Left cardiac atrium (tissue), 4 donors: ENCODE measurements at places on chromosomes 4 and X. TPM values are rescaled to one million over a fixed set of nuclear protein-coding genes. Genes with fewer than 3 reads are reported as not detected.

Gene MAGEB1
- not detected for total RNA-seq

Gene AMER1
- 3.8 TPM for total RNA-seq

Gene HTT
- 25.2 TPM for total RNA-seq

Gene KIAA1210
- total RNA-seq, result 0.03 TPM

Gene CTSO
- 10.0 TPM for total RNA-seq

Gene SMR3B
- not detected for total RNA-seq

Gene PPP4R3C
- not detected for total RNA-seq

Gene CTAG2
- total RNA-seq, result not detected

Gene LGI2
- total RNA-seq, result 5.3 TPM

Gene MAGEB2
- not detected for total RNA-seq

DNA sequence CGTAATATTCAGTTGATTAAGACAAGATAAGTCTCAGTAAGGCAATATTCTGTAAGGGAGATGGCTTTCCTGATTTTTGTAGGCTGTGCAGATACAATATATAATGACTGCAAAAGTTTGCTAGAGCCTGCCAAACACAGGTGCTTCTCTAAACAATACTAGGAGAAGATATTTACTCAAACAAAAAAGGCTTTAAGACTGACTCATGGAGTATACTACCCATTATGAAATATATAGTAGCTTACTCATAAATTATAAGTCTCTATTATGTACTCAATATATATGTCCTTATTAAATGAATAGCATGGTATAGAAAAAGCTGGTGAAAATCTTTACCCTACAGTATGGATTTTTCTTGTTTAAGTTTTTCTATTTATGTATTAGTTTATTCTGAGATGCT lies 93.2 kb upstream of the IL15 start:
- DNase-seq, result no peak

DNA sequence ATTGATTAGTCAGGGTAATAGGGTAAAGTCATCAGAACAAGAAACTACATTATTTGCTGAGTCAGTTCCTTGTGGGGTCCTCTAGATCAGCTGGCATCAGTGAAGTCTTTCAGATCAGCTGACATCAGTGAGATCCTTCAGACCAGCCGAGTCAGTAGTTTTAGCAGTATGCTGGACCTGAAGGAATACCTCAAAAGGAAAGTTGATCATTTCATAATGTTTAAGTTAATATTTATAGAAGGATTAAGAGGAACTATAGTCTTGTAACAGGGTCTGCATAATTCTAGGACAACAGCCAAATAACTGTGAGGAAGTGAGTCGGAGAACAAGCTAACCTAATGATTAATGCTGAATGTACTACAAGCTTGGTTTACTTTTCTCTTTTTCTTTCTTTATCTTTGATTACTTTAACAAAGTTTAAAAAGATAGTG lies 958 bp upstream of the UGT2B7 start:
- DNase-seq, result no peak

DNA sequence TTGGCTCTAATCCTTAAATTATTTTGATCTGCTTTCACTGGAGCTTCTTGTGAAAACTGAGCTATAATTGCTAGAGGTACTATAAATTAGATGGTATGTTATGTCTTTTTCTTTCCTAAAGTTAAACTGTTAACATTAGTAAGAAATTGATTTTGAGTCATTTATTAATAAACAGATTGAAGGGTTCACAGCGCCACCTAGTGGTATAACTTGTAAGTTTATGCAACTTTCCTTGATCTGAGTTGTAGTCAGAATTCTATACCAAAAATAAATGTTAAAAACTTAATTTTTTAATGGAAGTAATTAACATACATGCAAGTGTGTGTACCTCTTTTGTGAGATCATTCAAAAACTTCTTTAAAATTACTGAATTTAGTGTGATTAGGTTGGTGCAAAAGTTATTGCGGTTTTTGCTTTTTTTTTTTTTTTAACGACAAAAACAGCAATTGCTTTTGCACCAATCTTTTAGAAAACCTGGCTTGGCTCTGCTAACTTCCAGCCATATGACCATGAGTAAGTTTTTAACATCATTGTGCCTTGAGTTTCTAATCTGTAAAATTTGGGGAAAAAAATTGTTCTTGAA lies 151.5 kb downstream of the CENPC start:
- no peak for DNase-seq

DNA sequence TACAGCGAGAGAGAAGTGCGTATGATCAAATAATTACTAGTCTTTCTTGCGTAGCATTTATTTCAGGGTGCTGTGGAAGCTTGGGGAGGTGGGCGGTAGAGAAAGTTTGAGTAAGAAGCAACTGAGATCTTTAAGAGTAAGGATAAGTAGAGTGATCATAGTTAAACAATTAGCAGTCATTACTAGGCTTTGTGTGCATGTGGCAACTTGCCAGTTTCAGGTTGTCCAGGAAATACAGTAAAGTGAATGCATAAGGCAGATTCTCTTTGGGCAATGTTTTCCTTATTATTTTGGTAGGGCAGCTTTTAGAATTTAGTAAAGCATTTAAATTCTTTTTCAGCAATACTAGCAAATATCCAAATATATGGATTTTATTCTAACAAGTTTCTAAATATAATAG lies 57.0 kb downstream of the HPGDS start:
- no peak for DNase-seq

DNA sequence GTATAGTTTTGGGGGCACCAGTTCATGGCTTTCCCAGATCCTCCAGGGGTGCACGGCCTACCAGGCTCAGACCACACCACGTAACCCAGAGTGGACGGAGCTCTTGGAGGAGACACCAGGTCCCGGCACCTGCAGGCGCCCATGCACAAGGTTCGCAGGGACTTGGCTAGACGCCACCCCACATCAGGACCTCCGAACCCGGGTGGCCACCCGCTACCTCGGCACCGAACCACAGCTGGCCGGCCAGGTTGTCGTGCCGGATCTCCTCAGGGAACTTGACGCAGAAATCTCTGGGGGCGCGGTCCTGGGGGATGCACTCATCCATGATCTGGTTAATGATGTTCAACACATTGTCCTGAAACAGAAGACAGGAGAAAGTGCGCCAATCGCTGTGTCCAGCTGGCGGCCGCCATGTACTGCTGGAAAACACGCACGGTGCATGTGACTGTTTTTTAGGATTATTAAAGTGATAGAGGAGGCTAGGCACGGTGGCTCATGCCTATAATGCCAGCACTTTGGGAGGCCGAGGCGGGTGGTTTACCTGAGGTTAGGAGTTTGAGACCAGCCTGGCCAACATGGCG lies 77.1 kb downstream of the ZFYVE28 start:
- no peak for DNase-seq

- DNase-seq, result no peak
Observed at GRCh38 chrX:34227804-34228203, 95.7 kb upstream of the FAM47A start.

DNA sequence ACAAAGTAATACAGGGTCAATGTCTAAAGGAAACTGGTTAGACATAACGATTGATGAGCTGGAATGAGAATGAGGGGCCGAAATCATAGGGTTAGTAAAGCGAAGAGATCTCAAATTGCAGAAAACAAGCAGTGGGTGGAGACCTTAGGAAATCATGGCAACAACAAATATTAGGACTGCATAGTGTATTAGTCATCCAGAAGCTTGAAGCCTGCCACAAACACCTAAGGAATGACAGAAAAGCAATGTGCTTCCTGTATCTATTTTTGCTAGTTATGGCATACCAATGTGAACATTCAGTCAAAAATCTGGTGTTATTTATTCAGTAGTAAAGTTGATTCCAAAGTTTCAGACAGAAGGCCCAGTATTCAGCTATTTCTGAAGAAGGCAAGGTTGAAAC lies 410.9 kb upstream of the CT83 start:
- DNase-seq, result no peak

- DNase-seq, result no peak
Observed at GRCh38 chr4:138796761-138797160, 218.8 kb upstream of the NOCT start.

DNA sequence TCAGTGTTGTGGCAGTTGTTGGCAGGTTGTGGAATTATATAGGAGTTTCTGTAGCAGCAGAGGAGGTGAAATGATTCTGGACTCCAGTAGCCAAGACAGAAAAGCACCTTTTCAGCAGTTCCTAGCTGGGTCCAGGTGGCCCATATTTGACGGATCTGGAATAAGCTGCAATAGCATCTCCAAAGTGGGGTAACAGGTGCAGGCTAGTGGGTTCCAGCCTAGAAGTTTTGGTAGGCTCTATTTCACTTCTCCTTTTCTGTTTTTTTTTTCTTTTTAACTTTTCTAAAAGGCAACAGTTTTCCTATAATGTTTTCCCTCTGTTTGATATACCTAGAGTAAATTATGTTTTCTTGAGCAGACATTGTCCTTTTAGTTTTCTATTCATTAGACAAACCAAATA lies 392.5 kb downstream of the C4orf33 start:
- no peak for DNase-seq

DNA sequence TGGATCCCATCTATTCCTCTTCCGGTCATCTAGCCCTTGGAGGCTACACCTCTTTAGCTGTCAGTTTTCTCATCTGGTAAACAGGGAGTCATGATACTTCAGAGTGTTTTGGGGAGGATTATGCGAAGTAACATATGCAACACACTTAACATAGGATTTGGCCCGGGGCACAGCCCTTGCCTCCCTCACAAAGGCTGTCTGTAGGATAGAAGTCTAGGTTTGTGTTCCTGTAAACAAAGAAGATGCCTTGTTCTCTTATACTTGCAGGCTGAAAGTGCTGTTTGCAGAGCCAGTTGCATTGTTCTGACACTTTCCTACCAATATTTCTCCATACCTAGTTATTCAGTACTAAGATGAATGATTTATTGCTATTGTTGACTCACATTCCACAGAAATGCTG lies 2.2 kb upstream of the APELA start:
- no peak for DNase-seq

DNA sequence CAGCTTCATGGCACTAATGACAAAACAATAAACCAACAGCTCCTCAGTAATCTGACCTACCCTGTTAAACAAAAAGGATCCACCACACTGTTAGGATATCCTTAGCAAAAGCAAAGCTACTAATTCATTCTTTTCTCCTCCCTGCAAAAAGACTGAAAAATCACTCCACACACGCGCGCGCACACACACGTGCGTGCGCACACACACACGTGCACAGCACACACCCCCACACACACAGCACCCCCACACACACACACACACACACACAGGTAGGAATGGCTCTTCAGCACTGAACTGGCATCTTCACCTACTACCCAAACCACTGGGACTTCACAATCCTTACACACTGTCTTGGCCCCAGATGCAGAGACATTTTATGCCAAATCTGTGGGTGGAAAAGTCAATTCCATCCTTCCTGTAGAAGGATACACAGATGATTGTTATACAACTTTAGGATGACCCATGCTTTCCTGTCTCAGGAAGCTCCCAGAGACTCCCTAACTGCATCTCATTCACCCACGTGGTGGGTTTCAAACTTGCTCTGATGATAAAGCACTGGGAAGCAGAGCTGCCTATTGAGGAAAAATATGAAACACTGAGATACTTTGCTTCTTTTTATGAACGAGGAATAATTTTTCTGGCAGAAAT lies 102.5 kb downstream of the TSPAN5 start:
- no peak for DNase-seq

GRCh38 chrX:119411959-119412358 lies 12.8 kb downstream of the SLC25A43 start:
- no peak for DNase-seq

DNA sequence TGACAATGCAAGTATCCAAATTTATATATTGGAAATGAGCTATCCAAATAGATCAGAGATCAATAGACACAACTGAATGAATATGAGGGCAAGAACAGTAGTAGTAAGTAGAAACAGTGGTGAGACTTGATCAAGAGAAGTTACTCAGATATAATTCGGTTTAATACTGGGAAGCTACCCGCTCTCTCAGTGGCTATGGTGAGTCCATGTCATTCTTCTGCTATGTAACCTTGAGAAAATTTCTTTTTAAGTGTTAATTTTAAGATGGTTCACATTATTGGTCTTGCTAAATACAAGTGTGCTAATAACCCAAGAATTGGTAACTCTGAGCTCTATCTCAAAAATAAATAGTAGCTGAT lies 53.6 kb downstream of the LEF1 start:
- no peak for DNase-seq
